GM23338 (cell line): ENCODE measurements at places on chromosomes 6 and 20. TPM values are rescaled to one million over a fixed set of nuclear protein-coding genes. Genes with fewer than 3 reads are reported as not detected.
A peak's percentile ranks its signal among the peaks of the same experiment; 100 is the strongest.

The FERMT1 gene
- 15.8 and 18.3 TPM in 2 replicates for total RNA-seq

The SLA2 gene
- total RNA-seq: 0.62 TPM in 1 of 2 replicates, not detected in the other

The FUT9 gene
- total RNA-seq: 6.8 and 7.1 TPM in 2 replicates

GRCh38 chr6:142820338-142821051 is 124.5 kb downstream of the HIVEP2 start:
- no peak for DNase-seq

DNA sequence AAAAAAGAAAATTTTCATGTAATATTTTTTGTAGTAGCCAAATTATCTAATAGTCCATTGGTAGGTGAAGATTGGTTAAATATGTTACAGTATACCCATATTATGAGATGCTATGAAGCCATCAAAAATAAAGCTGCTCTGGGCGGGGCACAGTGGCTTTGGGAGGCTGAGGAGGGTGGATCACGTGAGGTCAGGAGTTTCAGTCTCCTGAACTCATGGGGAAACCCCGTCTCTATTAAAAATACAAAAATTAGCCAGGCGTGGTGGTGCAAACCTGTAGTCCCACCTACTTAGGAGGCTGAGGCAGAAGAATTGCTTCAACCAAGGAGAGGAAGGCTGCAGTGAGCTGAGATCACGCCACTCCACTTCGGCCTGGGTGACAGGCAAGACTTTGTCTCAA is 360.5 kb downstream of the KIF16B start:
- DNase-seq: no peak

DNA sequence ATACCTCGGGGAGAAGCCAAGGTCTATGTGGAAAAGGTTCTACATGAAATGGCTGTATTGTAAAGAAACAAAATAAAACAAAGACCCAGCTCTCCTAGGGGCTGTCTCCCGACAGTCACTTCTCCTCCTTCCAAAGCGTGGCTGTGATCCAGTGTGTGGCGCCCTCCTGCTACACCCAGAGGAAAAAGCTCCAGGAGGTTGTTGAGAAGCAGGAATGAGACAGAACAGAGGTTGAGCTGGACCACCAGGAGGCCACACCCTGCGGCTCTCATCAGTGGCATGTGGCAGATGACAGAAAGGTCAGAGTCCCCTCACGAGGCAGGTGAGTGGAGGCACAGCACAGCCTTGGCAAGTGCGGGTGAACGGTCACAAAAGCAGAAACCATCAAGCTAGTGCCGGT is 236.0 kb downstream of the TBXT start:
- peak; percentile 46 for DNase-seq

GRCh38 chr20:10672624-10673127 is 1.1 kb downstream of the JAG1 start:
- peak; percentile 64 for DNase-seq

The SLPI gene
- not detected in 2 replicates for total RNA-seq

GRCh38 chr20:62946918-62947317 is 5.6 kb upstream of the SLC17A9 start:
- no peak for DNase-seq

DNA sequence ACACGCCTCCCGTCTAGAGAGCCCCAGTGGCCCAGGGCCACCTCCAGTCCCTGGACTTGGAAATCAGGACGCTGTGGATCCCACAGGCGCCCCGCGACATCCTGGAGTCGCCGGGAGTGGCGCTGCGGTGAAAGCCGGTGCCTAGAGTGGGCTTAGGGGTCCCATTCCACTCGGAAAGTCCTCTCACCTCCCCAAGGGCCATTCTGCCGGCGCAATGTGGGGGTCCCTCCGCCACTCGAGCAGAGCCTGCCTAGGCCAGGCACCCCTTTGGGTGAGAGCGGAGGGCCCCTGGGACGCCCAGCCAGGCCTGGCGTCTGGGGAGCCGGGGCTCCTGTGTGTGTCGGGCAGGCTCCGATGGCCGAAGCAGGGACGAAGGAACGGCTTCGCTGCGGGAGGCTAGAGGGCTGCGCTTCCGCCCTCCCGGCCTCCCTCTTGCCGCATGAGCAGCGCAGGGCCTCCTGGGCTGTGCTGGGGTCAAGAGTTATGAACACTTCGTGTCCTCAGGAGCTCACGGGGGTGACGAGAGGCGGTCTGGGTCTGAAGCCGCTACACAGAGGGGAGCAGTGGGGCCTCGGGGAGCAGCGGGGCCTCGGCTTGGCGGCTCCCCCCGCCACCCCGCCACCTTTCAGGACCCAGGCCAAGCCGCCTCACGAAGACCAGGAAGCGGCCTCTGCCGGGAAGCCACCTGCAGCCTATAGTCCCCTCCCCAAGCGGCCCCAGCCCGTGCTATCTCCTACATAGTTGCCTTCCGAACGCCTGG is 13.6 kb downstream of the POU3F2 start:
- peak; percentile 76 for DNase-seq

DNA sequence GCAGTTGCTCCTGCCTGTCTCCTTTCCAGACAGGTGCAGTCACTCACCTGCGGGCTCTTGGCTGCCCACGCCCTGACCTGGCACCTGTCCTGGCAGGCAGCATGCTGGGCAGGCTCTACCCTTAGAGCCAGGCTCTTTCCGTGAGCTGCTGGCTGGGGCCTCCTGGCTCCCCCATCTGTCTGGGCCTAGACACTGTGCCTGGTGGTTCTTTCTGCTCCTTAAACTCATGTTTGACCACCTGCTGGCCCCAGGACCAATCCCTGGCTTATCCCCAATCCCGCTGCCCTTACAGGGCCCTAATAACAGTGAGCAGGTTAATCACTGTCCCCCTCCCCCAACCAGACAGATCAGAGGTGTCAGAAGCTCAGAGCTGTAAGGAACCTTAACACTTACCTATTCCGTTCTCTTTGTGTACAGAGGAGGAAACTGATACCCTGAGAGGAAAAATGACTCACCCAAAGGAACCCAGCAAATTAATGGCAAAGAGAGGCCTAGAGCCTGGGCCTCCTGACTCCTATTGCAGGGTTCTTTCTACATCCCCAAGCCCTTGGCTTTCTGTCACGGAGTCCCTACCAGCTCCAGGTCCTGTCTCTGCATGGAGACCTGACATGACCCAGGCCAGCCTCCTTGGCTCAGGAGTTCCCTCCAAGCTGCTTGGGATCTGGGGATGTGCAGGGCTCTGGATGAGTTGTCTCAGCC is 54.7 kb downstream of the RAB44 start:
- DNase-seq: no peak

DNA sequence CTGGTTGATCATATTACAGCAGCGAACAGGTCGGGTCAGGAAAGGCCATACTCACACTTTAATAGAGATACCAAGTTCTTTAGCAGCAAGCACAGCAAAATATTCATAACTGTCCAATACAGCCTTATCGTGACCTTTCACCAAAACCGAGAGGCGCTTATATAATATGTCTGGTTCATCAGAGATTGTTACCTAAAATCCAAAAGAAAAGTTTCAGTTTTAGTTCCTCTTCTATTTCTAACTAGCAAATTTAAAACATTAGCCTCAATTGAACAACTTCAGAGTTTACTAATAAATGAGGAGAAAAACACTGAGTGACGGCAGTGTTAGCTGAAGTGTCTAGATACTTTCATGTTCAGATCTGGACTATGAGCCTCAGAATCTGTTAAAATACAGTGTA is 5.9 kb downstream of the MRPS10 start:
- DNase-seq: no peak

- DNase-seq: no peak
Observed at GRCh38 chr20:44223721-44224120, 13.2 kb upstream of the OSER1 start.

The FAM209A gene
- not detected in 2 replicates for total RNA-seq

The RIPPLY2 gene
- 3.4 and 5.4 TPM in 2 replicates for total RNA-seq

The KHDC1L gene
- total RNA-seq: not detected in 2 replicates

The PRSS35 gene
- total RNA-seq: 1.2 and 2.1 TPM in 2 replicates

DNA sequence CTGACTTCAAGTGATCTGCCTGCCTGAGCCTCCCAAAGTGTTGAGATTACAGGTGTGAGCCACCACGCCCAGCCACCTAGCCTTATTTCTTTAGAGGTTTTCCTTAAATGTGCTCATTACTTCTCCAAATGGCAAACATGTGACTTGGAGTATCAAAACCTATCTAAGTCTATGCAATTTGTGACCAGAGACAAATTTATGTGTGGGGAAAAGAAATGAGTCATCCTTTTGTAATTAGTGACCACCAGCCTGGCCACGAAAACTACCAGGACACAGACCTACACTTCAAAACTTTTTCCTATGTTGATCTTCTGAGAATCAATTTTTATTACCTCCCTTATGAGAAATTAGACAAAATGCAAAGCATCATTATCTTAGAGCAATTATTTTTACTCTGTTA is 64.6 kb upstream of the OGFRL1 start:
- DNase-seq: no peak

GRCh38 chr20:4607287-4607713 is 114.4 kb upstream of the PRND start:
- DNase-seq: peak; percentile 85

DNA sequence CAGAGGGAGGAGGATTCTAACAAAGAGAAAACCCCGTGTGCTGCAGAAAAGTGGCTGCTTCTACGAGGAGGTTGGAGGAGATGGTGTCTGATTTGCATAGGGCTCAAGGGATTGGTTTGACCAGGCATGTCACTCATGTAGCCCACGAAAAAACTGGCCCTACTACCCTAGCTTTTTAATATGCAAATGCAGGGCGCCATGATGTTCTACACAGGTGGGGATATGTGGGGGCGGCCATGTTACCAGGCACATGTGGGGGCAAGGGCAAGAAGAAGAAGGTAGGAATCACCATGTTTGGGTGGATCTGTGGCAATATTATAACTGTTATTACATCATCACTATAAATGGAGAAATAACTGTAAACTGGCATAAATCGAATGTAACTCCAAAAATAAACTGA is 9.9 kb downstream of the KIAA1755 start:
- peak; percentile 37 for DNase-seq

The THBS2 gene
- 40.7 and 44.7 TPM in 2 replicates for total RNA-seq

- no peak for DNase-seq
Observed at GRCh38 chr20:51097351-51098120, 74.6 kb upstream of the KCNG1 start.

- DNase-seq: no peak
Observed at GRCh38 chr6:127291495-127291894, 24.8 kb downstream of the RNF146 start.

The SLC12A5 gene
- 0.35 and 3.5 TPM in 2 replicates for total RNA-seq

The SLC44A4 gene
- total RNA-seq: 3.7 and 4.6 TPM in 2 replicates

DNA sequence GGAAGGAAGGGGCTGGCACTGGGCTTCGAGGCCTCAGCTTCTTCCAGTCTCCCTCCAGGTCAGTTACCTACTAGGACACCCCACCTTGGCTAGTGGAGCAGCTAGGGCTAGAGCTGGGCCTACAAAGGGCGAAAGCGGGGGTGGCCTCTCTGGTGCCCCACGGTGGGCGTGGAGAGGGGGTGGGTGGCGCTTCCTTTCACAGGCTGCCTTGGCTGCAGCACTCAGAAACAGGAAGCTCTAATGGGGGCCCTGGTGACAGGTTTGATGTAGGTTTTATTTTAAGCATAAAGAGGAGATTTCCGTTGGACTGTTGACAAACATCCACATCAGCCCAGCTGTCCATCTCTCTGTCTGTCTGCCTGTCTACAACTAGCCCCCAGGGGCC is 13.4 kb downstream of the FAM110A start:
- no peak for DNase-seq

The RIPOR2 gene
- total RNA-seq: 22.5 TPM in 2 replicates

The HRH3 gene
- 2.9 and 5.2 TPM in 2 replicates for total RNA-seq

The POU5F1 gene
- total RNA-seq: 3,419 and 3,629 TPM in 2 replicates

GRCh38 chr20:17868151-17868550 is 100.4 kb downstream of the SNX5 start:
- DNase-seq: peak; percentile 67

The TNFRSF21 gene
- 48.1 and 48.5 TPM in 2 replicates for total RNA-seq

The PRL gene
- total RNA-seq: not detected in 2 replicates

- DNase-seq: no peak
Observed at GRCh38 chr6:169921217-169921616, 169.8 kb downstream of the ERMARD start.

DNA sequence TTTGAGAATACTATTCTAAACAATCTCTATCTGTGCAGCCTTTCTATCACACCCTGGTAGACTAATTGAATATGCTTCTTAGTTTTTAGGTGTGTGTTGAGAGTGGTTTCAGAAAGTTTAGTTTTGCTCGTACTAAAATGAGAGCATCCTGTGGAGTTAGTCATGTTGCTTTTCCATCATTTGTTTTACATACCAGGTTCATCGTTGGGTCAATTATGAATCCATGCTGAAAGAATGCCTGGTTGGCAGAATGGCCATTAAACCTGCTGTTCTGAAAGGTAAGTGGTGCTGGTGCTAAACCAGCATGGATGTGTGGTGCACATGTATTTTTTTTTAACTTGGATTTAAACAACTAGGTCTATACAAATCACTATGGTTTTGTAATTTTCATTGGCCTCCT is 49.3 kb downstream of the CYB5R4 start:
- no peak for DNase-seq

DNA sequence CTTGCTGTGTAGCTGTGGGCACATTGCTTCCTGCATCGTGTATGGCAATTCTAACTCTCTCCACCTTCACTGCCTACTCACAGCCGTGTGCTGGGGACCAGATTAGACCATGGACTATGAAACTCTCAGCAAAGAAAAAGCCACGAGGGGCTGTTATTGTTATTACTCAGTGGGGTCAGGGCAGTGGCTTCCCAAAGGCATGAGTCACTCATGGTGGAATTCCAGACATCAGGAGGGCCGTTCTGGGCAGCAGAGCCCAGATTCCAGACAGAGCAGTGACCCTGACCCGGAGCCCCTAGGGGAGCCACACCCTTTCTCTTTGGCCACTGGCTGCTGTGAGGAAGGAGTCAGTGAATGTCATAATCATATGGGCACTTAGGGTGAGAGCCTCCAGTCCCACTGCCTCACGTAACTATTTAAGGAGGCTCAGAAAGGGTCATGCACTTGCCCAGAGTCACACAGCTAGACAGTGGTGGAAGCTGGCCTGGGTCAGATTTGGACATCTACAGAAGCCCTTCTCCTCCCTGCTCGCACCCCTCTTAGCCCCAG is 22.2 kb upstream of the CCN5 start:
- no peak for DNase-seq

- DNase-seq: peak; percentile 50
Observed at GRCh38 chr6:34973547-34974248, 84.6 kb downstream of the ANKS1A start.

The STX11 gene
- 0.08 and 0.35 TPM in 2 replicates for total RNA-seq

DNA sequence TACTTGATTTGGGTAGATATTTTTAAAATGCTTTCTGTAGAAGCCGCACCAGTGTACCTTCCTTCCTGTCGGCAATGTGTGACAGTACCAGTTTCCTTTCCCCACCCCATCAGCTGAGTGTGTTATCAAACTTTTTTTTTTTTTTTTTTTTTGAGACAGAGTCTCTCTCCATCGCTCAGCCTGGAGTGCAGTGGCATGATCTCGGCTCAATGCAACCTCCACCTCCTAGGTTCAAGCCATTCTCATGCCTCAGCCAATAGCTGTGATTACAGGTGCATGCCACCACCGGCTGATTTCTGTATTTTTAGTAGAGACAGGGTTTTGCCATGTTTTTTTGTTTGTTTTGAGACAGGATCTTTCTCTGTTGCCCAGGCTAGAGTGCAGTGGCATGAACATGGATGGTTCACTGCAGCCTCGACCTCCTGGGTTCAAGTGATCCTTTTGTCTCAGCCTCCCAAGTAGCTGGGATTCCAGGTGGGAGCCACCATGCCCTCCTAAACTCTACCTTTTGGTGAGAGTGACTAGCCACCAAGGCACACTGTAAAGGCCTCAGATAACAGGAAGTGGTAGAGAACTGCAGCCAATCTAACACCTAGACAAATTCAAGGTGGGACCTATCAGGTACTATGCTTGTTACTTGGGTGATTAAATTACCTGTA is 26.5 kb upstream of the ZBTB22 start:
- no peak for DNase-seq
